ENCODE measurements at places on chromosomes 13 and 19.

DNA sequence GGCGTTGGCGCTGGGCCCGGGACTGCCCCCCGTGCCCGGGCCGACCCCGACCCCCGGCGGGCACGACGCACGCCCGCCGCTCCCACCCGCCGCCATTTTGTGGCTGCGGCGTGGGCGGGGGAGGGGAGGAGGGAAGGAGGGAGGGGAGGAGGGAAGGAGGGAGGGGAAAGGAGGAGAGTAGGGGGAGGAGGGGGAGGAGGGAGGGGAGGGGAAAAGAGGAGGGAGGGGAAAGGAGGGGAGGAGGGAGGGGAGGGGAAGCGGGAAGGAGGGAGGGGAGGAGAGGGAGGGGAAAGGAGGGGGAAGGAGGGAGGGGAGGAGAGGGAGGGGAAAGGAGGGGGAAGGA is at the start of gene BTBD2:
TSS of gene BTBD2 (minus strand) at position 107 of the 343 bp plus-strand sequence. CDS start at position 96, 11 bp downstream.
- DNase-seq, result no peak

DNA sequence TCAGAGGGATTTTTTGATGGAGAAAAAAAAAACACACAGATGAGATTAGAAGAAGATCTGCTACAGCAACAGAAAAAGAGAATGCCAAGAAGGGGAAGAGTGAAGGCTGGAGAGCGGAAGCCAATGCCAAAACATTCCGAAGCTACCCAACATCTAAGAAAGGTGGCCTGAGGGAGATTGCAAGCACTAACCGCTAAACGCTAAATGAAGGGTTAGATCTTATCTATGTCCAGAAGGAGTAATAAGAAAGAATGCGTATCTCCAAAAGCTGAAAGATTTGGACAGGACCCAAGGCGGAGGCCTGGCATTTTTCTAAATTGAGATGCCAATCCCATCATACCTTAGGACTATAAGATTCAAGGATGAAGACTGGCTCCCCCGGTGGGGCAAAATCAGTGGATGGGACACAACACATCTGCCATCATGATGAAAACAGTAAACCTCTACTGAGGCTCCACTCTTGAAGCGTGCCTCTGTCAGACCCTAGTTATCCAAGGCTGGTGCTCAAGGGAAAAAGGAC is 15.6 kb upstream of the HMGB1 start:
- DNase-seq, result no peak

DNA sequence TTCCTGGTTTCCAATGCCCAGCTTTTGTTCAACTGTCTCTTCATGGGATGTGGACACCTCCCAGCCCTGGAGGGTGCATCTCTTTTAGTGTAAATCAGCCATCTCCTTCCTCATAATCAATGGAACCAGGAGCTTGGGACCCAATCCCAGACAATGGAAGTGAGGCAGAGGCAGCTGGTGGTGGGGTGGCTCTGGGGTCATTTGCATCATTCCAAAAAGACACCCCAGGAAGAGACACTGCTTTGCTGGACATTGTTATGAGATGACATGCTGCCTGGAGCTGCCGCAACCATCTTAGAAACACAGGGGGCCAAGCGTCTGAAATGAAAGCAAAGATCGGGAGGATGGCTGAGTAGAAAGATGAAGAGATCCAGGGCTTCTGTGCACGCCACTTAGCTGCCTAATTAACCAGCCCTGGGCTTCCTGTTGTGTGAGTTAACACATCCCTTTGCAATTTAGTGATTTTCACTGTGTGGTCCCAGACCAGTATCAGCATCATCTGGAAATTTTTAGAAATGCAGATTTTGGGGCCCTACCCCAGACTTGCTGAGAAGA is 36.1 kb downstream of the IRS2 start:
- DNase-seq, result no peak

DNA sequence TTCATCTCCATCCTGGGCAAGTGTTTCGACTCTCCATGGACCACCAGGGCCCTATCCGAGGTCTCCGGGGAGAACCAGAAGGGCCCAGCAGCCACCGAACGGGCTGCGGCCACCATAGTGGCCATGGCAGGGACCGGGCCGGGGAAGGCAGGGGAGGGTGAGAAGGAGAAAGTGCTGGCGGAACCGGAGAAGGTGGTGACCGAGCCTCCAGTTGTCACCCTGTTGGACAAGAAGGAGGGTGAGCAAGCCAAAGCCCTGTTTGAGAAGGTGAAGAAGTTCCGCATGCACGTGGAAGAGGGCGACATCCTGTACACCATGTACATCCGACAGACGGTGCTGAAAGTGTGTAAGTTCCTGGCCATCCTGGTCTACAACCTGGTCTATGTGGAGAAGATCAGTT is 4.7 kb upstream of the MAP2K7 start:
- no peak for DNase-seq

DNA sequence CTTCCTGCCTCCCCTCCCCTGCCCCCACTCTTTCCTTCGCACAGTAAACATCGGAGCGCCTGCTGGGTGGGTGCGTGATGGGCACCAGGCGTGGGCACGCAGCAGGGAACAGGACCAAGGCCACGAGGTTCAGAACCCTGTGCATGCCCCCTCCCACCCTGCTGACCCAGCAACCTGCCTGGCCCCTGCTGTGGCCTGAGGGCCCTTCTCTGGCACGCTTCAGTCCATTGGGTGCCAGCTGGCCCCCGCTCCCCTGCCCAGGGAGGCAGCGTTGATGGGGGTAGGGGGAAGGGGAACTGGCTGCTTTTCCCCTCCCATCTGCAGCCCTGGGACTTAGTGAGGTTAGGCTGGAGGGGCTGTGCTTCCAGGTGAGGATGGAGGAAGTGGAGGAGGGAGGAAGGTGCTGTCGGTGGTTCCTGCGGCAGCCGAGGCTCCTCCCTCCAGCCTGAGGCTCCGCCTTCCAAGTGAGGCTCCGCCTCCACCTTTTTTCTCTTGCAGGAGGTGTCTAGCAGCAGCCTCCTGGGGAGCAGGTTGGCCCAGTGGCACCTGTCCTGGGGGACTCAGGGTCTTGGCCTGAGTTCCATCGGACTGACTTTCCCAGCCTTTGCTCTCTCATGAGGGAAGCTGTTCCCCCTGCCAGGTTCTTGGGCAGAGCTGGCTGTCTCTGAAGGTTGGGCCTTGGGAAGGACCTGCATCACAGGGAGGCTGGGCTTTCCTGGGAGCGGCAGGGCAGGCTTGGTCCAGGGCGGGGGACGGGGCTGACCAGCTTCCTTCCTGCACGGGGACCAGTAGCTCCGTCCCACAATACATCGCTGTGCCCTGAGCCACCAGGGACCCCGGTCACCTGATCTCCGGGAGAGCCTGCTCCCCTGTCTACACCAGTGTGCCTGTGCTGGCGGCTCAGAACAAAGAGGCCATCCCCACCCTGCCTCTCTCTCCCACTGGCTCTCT is 7.3 kb downstream of the PIAS4 start:
- no peak for DNase-seq

- no peak for DNase-seq
These were observed 57.2 kb upstream of the KLF12 start for GRCh38 chr13:74191410-74191809.

DNA sequence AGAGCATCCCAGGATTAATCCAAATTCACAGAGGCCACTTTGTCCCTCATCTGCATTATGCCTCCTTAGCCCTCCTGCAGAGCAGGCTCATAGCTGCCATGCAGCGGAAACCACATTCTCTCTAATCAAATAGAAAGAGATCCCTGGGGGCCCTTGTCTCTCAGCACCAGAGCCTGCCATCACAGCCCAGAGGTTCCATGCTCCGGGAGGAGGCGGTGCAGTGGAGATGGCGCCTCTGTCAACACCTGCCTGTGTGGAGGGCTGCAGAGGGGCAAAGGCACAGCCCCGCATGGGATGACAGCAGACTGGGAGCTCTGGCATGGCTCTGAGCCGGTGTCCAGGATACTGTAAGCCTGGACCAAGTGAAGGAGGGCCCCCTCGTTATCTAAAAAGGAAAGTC is 111.3 kb downstream of the SLC7A1 start:
- no peak for DNase-seq

GRCh38 chr19:38211151-38211591 is 12.9 kb downstream of the DPF1 start:
- DNase-seq, result no peak

DNA sequence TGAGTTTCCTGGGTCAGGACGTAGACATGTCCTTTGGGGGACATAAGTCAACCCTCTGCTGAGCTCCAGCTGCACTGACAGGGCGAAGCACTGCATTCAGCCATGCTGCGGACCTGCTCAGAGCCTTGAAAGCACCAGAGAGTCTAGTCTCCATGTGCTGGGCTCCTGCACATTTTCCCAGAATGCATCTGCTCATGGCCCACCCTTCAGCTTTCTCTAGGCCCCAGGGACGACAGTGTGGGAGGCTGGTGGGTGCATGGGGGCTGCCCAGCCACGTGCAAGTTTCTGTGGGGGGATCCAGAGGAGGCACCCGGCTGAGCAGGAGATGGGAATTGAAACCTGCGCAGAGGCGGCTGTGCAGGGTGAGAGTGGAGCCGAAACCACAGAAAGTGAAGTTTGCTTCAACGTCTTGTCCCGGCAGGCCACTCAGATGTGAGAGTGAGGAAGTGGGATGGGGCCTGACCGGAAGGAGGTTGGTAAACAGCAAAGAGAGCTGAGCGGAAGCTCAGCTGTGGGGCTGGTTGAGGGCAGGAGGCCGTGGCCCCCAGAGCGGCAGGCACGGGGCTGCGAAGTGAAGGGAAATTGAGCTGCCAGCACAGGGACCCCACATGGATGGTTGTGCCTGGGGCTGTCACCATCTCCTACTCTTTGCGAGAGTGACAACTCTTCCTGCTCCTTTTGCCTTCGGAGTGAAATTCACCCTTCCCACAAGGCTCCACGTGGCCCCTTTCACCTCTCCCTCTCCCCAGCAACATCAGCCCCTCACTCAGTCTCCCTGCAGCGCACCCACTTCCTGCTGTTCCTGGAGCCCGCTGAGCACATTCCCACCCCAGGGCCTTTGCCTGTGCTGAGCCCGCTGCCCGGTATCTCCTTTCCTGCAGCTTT is 11.8 kb downstream of the PGLS start:
- DNase-seq, result no peak

GRCh38 chr19:49417088-49417487 is 6.2 kb downstream of the PTH2 start:
- no peak for DNase-seq

DNA sequence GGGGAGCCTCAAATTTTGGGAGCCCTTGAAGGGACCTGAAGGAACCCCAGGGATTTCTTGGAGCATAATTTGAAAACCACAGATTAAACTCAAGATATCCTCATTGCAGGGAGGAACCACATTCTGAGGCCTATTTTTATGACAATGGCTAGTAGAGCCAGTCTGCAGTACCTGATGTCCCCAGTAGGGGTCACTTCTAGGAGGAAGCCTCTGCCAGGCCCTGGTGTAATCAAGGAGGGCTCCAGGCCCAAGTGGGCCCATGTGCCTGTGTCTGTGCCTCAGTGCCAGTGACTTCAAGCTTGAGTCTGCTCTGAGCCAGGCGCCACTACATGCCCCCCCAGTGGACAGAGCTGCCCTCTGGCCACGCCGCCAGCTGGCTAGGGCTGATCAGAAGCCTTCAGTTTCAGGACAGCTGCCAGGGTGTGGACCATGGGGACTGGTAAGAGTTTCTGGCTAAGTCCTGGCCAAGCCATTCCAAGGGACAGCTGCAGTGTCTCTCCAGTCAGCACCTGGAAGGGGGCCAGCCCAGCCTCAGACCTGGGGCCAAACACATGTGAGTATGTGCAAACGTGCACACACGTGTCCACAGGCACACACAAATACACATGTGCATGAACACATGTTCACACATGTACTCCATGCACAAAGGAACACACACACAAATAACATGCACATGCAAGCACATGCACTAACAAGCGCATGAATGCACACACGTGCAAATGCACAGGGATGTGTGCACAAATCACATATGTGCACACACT is 20.5 kb upstream of the SLC7A10 start:
- no peak for DNase-seq

GRCh38 chr19:49447485-49448431 is 3.9 kb downstream of the PIH1D1 start:
- no peak for DNase-seq

GRCh38 chr19:41386442-41386841 is 10.1 kb downstream of the TMEM91 start:
- no peak for DNase-seq

GRCh38 chr19:55956431-55956830 is 8.8 kb downstream of the NLRP8 start:
- no peak for DNase-seq

DNA sequence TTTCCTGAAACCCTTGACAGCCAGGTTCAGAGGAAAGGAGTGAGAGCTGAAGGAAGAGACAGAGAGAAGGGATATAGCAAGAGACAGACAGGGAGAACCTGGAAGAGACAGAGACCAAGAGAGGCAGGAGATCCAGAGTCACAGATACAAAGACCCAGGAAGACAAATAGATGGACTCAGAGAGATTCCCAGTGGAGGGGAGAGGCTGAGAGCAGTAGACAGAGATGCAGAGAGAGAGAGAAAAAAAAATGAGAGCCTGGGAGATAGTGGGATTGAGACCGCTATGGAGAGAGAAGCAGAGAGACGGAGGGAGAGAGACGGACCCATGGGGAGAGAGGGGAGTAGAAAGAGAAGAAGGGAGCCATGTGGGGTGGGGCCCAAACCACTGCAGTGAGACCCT is 763 bp downstream of the FXYD7 start:
- no peak for DNase-seq

DNA sequence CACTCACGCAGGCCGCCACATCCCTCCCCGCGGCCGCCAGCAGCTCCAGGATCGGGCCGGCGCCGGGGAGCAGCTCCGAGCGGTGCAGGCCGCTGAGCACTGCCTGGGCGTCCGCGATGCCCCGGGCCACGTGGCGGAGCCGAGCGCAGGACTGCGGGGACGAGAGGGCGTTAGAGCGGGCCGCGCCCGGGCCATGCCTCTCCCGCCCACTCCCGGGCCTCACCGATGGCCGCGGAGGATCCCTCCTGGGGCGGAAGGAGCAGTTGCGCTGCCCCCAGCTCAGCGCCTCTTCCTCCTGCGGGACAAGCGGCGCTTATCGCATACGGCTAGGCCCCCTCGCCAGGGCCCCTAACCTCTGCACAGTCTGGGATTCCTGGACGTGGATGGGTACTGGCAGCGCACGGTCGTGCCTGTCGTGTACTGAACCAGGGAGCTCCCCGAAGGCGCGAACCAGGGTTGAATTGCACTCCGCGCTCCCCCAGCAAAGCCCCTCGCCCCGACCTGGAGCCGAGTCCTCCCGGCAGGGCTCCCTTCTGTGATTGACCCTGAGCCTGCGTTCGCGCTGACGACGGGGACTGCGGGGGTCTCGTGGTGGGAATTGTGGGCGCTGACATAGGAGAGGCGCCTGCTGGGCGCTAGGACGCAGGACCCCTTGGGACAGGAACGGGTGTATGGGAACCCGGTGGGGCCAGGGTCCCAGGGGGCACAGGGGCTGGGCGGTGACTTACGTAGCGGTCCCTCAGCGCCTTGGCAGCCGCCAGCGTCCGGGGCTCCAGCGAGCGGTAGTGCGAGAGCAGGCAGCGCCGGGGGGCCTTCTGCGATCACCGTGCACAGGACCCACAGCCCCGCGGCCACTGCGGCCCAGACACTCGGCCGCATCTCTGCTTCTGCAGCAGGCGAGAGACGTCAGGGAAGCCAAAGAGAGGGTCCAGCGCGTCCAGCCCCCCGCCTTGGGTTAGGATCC is 673 bp downstream of the IFNL4 start:
- DNase-seq, result no peak

GRCh38 chr13:41492432-41493260 is 35.3 kb downstream of the RGCC start:
- no peak for DNase-seq

GRCh38 chr13:23979361-23980159 is 82.3 kb upstream of the C1QTNF9B start:
- no peak for DNase-seq

Measured in cerebellar nuclear complex (tissue), 1 donor.